Naive thymus-derived CD8-positive, alpha-beta T cell (primary cell): ENCODE measurements at places on chromosomes 7 and 10.

GRCh38 chr10:96422525-96422924 is 63.7 kb upstream of the OPALIN start:
- no peak for DNase-seq

- no peak for DNase-seq
Observed at GRCh38 chr7:77907281-77907680, 108.7 kb downstream of the PHTF2 start.

GRCh38 chr7:139648391-139648861 is 124.9 kb downstream of the CLEC2L start:
- DNase-seq, result no peak

DNA sequence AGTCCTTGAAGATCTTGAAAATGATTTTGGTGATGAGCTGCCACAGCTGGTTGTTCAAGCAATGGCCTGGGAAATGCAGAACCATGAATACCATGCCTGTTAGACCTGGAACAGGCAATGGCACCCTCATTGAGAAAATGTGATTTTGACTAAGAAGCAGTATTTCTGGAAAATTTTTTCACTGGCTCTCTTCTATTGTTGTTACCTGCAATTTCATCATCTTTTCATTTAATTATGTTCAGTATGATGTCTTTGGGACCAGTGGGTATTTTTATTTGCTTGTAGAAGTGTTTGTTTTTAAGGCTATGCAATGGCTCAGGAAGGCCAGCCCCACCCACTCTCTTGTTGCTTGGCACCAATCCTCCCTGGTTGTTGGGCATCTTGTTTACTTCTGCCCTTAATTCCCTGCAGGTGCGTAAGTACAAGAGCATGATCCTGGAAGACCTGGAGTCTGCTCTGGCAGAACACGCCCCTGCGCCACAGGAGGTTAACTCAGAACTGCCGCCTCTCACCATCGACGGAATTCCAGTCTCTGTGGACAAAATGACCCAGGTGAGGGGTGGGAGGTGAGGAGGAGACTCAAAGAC is 78.6 kb downstream of the NRF1 start:
- DNase-seq, result no peak

GRCh38 chr10:69262292-69262751 is 16.0 kb upstream of the HK1 start:
- no peak for DNase-seq

DNA sequence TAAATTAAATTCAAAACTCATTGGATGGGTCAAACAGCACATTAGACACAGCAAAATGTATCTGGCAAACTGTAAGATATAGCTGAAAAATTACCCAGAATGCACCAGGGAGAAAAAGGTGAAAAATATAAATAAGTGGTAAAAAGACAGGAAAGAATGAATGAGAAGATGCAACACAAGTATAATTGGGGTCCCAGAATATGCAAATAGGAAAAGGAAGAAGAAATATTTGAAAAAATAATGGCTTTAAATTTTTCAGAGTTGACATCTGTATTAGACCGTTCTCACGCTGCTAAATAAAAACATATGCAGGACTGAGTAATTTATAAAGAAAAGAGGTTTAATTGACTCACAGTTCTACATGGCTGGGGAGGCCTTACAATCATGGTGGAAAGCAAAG is 167.7 kb upstream of the PLXNA4 start:
- DNase-seq, result no peak
